ENCODE measurements at places on chromosomes 2 and 18.

- DNase-seq, result no peak
Measured at GRCh38 chr2:174660984-174661675, 63.5 kb upstream of the WIPF1 start.

GRCh38 chr2:148936857-148937450 is 61.9 kb downstream of the KIF5C start:
- DNase-seq, result no peak

GRCh38 chr2:196248467-196249094 is 77.2 kb upstream of the STK17B start:
- DNase-seq, result no peak

GRCh38 chr2:100924520-100925451 is 77.3 kb upstream of the RPL31 start:
- DNase-seq, result no peak

DNA sequence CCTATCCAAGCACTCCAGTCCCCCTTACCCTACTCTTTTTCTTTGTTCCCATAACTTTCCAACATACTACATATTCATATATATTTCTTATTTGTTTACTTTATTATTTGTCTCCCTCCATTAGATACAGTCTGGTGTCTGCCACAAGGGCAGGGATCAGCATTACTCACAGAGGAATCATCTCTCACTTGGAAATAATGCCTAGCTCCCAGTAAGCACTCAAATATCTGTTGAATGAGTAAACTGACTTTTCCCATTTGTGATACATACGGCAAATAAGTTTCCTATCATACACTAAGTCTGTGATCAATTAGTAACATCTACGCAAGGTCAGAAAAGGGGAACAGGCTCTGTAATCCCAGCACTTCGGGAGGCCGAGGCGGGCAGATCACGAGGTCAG is 18.7 kb downstream of the C1D start:
- no peak for DNase-seq

- no peak for DNase-seq
Measured at GRCh38 chr18:32025744-32026143, 7.1 kb downstream of the RNF125 start.

- DNase-seq, result no peak
Measured at GRCh38 chr18:58362829-58363271, 266.0 kb downstream of the ALPK2 start.

GRCh38 chr2:238950551-238950950 is 102.7 kb downstream of the TWIST2 start:
- no peak for DNase-seq

GRCh38 chr2:10493634-10494281 is 45.6 kb upstream of the ODC1 start:
- peak; percentile 29 for DNase-seq

DNA sequence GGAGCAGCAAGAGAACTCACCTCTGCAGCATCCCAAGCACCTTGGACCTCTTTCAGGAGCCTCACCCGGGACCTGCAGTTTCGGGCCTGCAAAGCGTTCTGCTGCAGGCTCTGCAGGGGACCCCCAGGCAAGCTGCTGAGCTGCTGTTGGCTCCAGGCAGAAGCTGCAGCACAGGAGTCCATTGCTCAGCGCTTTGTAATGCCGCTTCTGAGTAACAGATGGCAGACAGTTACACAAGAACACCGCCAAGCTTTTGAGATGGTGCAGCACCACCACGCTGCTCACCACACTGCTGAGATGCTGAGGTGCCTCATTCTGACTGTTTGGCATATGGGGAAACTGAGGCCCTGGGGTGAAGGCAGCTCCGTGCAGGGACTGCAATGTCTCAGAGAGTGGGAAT is 1.9 kb upstream of the GALNT14 start:
- DNase-seq, result no peak

GRCh38 chr2:98377544-98377943 is 31.3 kb downstream of the CNGA3 start:
- DNase-seq, result no peak

- DNase-seq, result no peak
Measured at GRCh38 chr2:172894689-172895387, 159.2 kb downstream of the RAPGEF4 start.

DNA sequence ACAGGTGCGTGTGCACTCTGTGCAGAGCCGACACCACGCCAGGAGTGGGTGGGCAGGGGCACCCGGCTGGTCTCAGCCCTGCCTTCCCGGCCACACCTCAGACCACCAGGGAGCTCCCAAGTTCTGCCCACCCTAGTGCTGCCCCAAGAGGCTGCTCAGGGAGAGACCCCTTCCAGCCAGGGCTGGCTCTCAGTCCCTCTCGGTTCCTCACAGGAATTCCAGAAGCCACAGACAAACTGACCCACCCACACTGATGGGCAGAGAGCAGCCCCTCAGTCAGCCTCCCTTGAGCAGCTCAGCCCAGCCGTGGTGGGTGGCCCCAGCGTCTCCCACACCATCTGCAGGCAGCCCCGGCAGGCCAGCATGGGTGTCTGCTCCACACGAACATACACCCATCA is 33.8 kb downstream of the GPC1 start:
- DNase-seq, result no peak

DNA sequence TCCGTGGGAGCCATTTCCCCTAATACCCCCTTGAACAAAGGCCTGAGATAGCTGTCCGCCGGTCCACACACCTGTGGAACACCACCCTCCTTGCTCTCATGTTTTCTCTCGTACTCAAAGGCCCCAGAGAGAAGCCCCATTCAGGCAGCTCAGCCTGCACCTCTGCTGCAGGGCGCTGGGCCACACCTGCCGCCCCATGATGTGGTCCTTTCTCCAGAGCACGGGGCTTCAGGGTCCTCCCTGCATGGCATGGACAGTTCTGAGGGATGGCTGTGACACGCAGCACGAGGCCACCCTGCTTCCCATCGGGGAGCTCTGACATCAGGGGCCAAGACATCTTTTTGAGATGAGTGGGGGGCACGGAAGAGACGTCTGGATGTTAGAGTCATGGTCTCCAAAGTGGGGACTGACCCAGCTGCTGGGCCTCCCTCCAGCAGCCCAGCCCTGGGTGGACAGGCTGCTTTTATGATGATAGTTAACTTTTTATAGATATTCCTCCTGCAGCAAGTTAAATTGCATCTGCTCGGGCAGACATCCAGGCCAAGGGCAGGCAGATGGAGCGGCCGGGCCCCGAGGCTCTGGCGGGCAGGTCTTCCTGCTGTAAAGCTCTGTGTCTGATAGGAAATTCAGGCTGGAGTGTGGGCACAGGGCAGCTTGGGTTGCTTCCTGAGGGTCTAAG is 56.7 kb downstream of the SDC1 start:
- no peak for DNase-seq

DNA sequence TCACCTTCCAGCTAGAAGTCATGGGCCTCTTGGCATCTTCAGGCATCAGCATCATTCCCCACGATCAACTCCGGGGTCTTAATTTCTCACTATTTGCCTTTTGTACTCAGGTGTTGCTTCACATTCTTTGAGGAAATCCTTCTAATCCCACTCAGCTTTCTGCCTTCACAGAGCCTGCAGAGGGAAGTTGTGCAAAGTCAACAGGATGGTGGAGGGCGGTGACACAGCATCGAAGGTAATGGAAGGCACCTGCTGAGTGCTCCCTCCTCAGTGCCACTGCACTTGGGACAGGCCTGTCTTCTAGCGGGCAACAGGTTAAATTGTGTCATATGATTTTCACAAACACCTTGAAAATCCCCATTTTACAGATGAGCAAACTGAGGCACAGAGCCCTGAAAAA is 164.0 kb downstream of the EN1 start:
- DNase-seq, result no peak

- no peak for DNase-seq
Measured at GRCh38 chr2:39665811-39666490, at the start of gene TMEM178A. Gene TMEM178A (plus strand): TSS chr2:39665917. CDS start chr2:39665975, 58 bp downstream.

GRCh38 chr2:7030810-7031209 is 113.6 kb downstream of the RNF144A start:
- no peak for DNase-seq

DNA sequence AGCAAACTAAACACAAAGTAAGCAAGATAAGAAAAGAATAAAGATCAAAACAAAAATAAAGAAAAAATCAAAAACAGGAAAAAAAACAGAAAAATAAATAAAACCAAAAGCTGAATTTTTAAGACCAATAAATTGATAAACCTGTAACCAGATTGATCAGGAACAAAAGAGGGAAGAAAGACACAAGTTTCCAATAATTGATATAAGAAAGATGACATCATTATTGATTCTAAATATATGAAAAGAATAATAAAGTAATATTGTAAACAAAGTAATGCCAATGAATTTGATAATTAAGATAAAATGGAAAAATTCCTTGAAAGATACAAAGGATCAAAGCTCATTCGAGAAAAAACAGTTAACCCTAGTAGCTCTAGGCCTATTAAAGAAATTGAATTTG is 394.6 kb upstream of the LRATD1 start:
- DNase-seq, result no peak

DNA sequence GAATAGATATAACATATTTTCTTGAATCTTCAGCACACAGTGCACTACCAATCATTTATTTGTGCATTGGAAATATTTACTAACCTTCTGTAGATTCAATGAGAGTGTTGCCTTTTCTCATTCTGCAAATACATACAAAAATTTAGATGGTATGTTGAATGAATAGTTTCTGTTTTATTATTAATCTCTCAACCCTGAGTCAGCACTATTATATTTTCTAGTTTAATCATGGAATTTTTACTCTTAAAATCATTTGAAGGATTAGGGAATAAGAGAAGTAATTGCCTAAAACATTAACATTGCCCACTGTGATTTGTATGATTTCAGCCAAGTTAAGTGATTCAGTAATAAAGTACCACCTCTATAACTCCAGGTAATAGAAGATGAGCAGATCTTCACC is 370.2 kb upstream of the CDH7 start:
- no peak for DNase-seq

- DNase-seq, result no peak
Measured at GRCh38 chr2:215879977-215880940, 133.1 kb downstream of the MREG start.

DNA sequence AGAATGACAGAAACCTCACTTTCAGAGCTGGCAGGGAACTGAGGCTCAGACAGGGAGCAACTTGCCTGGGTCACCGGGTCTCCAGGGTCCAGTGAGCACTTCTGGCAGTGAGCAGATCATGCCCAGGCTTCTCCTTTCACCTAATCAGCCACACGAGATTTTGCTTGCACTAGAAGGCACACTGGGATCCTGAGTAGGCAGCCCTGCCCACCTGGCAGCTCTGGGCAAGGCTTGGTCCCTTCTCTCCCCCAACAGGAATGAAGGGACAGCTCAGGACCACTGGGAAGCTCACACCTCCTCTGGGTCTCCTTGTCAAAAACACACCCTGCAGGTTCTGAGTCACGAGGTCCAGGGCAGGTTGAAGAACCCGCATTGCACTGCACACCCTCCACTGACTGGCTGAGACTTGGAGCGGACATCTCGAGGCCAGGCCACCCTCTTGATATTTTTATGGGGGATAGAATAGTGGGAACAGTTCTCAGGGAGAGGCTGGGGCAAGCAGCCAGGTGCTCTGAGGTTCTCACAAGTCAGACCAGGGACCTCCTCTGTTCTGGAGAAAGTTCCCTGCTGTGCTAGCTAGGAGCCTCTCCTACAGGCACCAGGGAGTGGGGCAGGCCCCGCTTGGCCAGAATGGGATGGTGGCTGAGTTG is 5.7 kb downstream of the MAL start:
- no peak for DNase-seq

- DNase-seq, result no peak
Measured at GRCh38 chr2:179513181-179513580, 248.5 kb upstream of the SESTD1 start.

DNA sequence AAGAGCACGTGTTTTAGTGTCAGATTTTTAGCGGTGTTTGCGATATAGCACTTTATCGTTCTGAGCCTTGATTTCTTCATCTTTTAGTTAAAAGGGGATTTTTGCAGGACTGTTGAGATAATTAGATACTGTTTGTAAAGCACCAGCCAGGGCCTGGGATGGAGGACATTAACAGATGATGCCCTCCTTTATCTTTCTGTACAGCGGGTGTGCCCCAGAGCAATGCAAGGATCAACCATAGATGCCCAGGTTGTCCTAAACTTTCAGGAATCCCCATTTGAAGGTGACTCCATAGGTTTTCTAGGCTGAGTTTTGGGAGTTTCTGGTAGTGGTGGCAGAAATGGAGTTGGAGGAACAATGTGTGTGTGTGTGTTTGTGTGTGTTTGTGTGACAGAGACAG is 97.0 kb upstream of the SPRED2 start:
- no peak for DNase-seq

DNA sequence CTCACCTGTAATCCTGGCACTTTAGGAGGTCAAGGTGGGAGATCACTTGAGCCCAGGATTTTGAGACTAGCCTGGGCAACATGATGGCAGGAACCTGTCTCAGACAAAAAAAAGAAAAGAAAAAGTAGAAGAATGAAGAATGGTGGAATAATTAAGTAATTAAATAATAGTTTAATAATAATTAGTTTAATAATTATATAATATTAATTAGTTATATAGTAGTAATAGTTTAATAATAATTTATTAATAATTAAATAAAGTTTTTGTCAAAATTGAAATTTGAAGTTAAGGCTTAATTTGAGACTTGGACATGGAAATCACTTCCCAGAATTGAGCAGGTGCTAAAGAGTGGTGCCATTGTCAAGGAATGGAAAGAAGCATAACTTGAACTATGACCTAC is 52.2 kb upstream of the ABCA12 start:
- DNase-seq, result no peak

GRCh38 chr2:44655401-44655864 is 286.1 kb upstream of the SIX3 start:
- no peak for DNase-seq

DNA sequence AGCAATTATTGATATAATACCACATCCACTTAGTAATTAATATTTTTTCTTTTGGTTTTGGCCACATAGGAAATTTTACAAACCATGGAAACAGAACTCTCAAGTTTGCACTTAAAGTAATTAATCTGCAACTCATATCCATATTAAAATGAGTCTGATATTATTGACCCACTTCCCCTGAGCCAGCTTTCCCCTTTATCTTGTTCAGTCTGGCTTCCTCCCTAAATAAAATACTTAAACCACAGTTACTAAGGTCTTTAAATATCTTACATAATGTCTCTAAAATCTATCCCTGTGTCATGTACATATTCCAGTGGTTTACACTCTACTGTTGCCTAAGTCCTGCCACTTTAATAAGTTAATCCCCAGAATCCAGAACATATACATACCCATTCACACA is 564.9 kb upstream of the FSHR start:
- no peak for DNase-seq

All from activated naive CD4-positive, alpha-beta T cell (primary cell).